CD4-positive, alpha-beta T cell treated with Interleukin-10 for 1 hour (primary cell): ENCODE measurements at places on chromosomes 11 and 22.
A peak's percentile ranks its signal among the peaks of the same experiment; 100 is the strongest.

DNA sequence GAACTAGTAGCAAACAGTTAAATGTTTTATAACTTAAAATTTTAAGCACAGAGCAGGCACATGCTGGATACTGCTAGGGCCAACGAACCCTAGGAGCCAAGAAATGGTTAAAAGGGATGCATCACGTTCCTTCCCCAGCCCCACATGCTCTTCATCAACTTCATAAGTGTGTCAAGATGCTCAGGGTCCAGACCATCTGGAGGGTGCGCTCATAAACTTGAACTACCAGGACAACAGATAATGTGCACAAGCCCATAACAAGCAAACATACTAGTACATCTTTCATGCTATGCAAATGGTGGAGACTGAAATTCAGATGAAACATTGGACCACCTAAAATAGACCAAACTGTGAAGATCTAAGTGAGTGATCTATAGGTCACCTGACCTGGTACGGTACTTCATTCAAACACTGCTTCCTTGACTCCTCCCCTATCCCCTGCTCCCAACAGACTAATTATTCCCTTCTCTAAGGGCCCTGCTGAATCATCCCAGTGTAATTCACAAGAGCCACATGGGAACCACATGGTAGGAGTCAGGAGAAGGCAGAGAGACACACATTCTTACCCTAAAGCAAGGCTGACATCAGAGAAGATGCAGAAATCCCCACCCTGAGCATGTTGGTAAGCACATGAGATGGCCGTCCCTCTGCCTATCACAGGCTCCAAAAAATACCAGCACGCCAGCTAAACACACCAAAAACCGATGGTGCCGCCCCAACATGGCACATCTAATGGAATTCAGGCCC, 83.9 kb downstream of the ETS1 start:
- peak; percentile 67 for DNase-seq

DNA sequence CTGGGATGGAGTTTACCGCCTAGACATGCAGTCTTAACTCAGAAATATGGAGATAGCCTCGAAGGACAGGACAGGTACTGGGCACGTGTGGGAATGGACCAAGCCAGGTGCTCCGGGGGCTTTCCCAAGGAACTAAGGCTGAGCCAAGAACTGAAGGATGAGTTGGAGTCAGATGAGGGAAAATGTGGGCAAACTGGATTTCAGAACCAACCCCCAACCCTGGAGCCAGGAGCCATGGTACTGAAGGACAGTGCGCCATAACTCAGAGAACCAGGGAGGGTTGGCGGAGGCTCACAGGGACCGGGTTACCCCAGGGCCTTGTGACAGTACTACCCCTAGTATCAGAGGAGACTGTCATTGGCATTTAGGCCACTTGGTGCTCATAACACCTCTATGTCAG, 2.5 kb upstream of the MIF start:
- DNase-seq: no peak

DNA sequence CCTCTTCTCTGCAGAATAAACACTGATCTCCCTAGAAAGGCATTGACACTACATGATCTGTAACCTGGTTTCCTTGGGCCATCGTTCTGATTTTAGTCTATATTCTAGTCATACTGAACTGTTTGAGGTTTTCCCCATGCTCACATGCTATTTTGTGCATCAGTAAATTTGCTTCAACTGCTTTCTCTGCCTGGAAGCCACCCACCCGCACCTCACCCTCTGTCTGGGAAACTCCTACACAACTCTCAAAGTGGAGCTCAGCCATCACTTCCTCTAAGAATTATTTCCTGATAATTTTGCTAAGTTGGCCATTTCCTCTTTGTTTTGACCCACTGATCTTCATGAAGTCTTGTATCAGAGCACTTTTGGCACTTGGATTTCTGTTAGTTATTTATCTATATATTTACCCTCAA, 36.1 kb downstream of the MMP20 start:
- no peak for DNase-seq

DNA sequence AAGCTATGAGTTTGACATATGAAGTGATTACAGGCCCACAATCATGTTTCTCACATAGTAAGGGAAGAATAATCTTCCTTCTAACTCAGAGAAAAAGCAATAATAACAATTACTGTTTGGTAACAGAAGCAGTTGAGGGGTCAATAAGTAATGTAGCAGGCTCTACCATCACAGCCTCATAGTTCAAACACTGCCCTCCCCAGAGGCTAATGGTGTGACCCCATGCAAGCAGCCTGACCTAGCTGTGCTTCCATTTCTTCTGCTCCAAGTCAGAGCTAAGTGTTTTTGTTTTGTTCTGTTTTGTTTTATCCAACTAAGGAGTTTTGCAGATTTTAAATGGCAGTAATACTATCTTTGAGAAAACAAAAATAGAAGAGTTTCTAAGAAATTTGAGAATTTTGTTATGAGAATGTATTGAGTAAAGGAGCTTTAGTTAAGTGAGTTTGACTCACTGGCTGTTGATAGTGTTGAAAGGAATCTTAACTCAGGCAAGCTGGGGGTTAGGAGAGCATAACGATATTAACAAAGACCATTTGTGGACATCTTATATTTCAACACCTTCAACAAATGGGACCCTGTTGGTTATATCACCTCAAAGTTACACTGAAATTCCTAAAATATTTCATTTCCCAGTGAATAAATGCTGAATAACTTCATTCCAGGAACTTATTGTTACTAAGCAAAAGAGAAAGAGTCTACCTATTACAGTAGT, 48.5 kb downstream of the GUCY1A2 start:
- DNase-seq: no peak

GRCh38 chr11:120182790-120183491, 27.9 kb upstream of the OAF start:
- DNase-seq: no peak

DNA sequence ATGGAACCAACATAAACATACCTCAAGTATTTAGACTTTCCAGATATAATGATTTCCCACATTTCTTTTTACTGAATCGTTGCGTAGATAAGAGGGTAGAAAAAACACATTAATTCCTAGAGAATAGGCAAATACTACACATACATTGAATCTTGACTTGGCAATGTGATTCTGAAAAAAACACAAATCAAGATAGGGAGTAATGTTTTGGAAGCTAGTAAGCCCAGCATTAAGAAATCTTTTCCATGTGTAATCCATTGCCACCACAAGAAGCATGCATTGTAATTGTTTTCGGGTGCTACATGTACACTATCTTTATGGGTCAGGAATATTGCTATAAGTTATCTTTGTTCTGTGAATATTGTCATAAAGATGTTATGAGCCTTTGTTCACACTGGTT, 269.8 kb upstream of the PDGFD start:
- DNase-seq: no peak

DNA sequence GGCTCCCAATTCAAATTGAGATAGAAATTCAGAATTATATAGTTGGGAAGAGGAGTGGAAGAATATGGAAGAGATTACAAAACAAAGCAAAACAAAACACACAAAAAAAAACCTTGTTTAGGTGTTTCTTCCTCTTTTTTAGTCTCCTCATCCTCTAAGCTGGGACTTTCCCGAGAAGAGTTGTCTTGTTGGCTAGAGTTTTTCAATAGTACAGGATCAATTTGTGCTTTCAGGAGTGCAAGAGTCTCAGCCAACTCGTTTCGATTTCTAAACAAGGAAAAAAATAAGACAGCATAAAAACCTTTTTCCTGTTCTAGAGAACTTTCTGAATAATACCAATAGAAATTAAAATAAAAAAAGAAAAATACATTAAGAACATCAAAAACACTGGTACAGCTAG, 87.8 kb upstream of the CLNS1A start:
- DNase-seq: no peak

GRCh38 chr11:22304337-22304961, 33.7 kb upstream of the SLC17A6 start:
- peak; percentile 23 for DNase-seq

DNA sequence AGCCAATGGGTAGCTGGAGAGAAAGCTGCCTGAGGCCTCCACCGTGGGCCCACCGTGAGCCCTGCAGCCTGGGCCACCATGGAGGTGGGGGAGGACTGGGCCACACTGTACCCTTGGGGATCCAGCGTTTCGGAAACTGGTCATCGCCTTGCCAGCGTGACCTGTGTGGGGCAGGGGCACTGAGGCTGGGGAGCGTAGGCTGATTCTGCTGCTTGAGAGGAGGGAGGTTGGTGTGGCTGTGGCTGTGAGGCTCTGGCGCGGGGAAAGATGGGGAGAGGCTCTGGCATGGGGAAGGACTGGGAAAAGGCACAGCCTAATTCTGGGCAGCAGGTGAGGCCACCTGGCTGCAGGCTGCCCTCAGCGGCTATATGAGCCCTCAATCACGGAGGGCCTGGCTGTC, 12.6 kb upstream of the TTLL12 start:
- no peak for DNase-seq

- DNase-seq: no peak
Measured at GRCh38 chr11:111246956-111247355, 1.4 kb downstream of the POU2AF2 start.

GRCh38 chr11:96697466-96697865, 307.7 kb downstream of the JRKL start:
- no peak for DNase-seq

DNA sequence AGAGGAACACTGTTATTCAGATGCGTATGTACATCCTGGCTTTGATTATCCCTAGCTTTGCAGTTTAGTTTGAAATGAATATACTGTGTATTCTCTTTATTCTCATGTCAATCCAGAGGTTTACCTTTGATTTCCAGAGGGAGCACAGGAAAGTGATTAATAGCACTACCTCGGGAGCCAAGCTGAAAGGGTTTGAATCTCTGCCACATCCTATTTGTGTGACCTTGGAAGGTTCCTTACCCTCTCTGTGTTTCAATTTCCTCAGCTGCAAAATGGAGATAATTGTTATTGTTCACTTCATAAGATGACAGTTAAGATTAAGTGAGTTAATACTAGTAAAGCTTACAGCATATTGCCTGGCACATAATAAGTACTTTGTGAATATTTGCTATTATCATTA, 17.9 kb downstream of the ELMOD1 start:
- DNase-seq: no peak

- peak; percentile 70 for DNase-seq
Measured at GRCh38 chr11:35148163-35148837, 9.3 kb downstream of the CD44 start.

DNA sequence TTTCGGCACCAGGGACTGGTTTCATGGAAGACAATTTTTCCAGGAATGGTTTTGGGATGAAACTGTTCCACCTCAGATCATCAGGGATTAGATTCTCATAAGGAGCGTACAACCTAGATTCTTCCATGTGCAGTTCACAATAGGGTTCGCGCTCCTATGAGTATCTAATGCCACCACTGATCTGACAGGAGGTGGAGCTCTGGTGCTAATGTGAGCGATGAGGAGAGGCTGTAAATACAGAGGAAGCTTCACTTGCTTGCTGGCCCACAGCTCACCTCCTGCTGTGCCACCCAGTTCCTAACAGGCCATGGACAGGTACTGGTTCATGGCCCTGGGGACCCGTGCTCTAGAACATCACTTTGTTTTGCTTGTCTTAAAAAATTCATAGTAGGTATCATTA, 41.8 kb upstream of the AMPD3 start:
- peak; percentile 69 for DNase-seq

- DNase-seq: no peak
Measured at GRCh38 chr11:36741515-36741914, 143.5 kb upstream of the RAG2 start.

DNA sequence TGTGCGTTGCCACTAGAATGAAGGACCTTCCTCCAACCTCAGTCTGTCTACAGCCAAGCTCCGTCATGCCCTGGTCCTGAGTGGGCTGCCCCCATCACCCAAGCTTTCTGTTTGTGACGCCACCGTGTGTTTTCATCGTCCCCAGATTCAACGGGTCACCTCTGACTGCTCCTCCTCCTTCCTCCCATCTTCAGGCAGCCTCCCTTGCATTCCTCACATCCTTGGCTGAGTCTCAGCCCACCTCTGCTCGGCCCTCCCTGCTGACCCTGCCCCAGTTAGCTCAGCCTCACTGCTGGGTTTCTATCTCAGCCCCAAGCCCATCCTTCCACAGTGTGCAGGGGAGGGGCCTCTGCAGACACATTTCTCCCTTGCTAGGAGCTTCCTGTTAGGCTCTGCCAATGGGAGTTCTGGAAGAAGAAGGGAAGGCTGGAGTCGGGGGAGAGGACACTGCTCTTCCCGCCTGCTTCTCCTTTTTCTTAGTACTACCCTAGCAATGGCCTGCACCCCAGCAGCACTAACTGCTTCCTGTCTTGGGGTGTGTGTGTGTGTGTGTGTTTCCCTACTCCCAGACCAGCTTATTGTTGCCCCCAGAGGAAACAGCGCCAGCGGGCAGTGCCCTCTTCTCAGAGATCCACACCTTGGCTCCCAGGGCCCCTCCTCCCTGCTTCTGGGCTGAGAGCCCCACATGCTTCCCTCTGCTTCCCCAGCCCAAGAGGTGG, 5.2 kb downstream of the IFT27 start:
- DNase-seq: no peak

GRCh38 chr22:49345896-49346295, 481.8 kb downstream of the BRD1 start:
- DNase-seq: no peak

GRCh38 chr11:15519124-15519791, 404.5 kb downstream of the INSC start:
- no peak for DNase-seq

DNA sequence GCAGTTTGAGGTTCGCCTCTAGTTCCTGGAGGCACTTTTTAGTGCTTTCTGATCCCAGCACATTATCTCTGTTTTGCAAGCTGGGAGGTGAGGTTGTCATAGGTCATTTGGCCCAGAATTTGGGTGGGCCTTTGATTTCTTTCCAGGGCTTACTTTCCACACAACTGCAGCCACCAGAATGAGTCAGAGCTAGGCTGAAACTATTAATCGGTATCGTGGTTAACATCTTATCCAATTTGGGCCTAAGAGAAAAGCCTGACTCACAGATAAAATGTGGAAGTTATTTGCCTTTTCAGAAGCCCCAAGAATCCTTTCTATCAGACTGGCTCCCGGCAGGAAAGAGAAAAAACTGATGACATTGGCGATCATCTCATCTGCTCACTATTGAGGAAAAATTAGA, 166.4 kb downstream of the KIRREL3 start:
- no peak for DNase-seq

DNA sequence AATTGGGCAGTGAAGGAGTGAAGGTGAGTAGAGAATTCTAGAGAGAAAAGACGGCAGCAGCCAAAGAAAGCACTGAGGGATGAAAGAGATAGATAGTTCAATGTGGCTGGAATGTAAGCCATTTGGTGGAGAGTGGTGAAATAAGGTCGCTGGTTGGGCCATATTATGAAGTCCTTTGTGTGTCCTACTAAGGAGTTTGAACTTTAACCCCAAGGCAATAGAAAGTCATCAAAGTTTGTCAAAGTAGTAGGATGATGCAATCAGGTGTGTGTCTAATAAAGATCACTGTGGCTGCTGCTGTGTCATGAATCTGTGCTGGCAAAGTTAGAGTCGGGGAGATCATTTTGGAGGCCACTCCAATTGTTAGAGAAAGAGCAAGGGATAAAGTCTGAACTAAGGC, 18.7 kb downstream of the RNF121 start:
- no peak for DNase-seq

GRCh38 chr22:21780259-21780658, 44.7 kb upstream of the YPEL1 start:
- DNase-seq: peak; percentile 46

GRCh38 chr11:102583141-102583873, 41.8 kb downstream of the MMP20 start:
- DNase-seq: no peak
